ENCODE measurements at places on chromosomes 6 and 20.

GRCh38 chr20:49729780-49730179 is 16.1 kb upstream of the B4GALT5 start:
- DNase-seq, result peak; percentile 76

DNA sequence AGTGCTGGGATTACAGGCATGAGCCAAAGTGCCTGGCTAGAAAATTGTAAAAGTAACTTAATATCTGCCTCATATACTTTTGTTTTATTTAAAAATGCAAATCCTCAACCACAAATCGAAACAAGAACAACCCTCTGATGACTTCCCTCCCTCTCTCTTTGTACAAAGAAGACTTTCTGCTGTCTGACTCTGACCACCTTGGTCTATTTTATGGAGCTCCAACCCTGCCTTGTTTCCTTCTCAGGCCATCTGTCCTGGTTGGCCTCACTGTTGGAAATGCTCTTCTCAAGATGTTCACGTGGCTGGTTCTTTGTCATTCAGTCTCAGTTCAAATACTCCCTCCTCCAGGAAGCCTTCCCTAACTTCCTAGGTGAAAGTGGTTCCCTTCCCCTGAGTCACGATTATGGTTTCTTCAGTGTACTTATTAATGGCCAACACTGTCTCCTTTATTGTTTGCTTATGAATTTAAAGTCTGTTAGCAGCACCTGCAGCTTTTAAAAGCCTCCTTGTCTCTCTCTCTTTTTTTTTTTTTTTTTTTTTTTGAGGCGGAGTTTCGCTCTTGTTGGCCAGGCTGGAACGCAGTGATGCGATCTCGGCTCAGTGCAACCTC is 151.5 kb upstream of the SALL4 start:
- no peak for DNase-seq

- no peak for DNase-seq
Measured at GRCh38 chr6:104414723-104415122, 445.0 kb downstream of the HACE1 start.

GRCh38 chr6:75830959-75831885 is 82.2 kb downstream of the MYO6 start:
- no peak for DNase-seq

GRCh38 chr6:24455061-24455460 is 34.3 kb downstream of the GPLD1 start:
- no peak for DNase-seq

DNA sequence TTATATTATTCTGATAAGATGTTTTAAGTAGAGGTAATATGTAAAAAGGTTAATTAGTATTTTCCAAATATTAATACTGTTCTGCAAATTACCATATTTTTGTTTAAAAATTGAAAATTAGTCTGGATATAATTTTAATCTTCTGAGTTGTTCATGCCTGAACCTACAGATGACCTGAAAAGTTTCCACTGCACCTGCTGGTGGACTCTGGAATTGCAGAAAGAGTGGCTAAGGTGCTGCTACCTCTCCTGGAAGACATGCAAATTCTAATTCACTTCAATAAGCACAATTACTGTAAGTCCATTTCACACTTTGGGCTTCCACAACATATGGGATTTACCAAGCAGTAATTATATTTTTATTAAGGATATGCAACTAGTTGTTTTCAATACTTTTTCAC is 77.7 kb upstream of the OLIG3 start:
- no peak for DNase-seq

DNA sequence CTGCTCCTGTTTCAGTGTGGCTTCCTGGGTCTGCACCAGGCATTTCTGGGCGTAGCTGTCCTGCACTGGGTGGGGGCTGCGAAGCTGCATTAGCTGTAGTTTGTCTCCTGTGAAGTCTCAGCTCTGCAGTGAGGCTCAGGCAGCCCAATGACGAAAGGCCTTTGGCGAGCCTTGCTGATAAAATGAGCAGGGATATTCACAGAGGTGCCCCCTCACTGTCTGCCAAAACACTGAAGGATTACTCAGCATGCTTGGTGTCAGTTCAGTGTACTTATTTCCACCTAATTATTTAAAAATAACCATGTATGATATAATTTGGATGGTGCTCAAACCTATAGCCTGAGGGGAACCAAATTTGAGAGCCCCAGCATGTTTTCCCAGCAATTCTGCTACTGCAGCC is 73.5 kb downstream of the ECT2L start:
- DNase-seq, result no peak

All from GM04503 (cell line).